ENCODE measurements at places on chromosomes 7 and 10.

DNA sequence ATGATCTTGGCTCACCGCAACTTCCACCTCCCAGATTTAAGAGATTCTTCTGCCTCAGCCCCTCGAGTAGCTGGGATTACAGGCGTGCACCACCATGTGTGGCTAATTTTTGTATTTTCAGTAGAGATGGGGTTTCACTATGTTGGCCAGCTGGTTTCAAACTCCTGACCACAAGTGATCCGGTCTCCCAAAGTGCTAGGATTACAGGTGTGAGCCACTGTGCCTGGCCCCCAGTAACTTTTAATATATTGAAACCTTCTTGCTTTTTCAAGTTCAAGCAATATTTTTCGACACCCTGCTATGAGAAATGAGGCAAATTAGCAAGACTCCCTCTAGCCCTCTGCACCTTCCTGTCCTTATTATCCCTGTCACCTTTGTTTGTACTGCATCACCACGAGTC is 144.0 kb downstream of the EVX1 start:
- DNase-seq, result no peak

DNA sequence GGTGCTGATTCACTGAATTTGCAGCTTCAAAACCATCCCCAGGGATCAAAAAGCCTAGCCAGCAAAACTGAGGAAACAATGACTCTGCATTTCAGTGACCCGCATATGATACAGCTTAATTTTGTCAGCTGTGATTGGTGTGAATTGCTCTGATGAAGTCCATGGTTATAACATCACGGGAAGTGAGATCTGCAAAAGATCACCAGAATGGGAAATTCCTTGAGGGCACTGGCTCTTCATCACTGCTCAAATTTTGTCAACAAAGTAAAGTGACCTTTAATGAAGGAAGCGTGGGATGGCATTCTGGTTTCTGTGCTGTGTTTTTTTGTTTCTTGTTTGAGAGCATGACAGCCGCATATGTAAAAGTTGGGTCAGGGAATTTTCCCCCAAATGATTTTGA is 745.9 kb downstream of the GATA3 start:
- no peak for DNase-seq

DNA sequence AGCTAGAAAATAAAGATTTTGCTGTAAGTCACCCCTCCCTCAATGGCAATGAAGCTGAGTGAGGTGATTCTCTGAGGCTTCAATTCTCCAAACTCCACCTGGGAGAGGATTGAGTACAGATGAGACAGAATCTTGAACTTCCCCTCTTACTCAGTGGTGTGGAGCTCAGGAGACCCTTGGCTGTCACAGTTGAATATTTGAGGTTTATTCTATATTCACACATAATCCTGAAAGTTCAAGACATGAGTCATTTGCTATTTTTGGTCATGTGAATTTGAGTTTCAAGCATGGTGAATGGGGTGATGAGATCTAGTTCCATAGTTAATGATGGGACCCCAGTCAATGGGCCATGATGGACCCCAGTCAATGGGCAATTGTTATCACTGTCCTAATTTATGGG is 13.9 kb upstream of the TECTB start:
- no peak for DNase-seq

- no peak for DNase-seq
These were observed 680.4 kb upstream of the POM121L12 start for GRCh38 chr7:52355053-52355452.

DNA sequence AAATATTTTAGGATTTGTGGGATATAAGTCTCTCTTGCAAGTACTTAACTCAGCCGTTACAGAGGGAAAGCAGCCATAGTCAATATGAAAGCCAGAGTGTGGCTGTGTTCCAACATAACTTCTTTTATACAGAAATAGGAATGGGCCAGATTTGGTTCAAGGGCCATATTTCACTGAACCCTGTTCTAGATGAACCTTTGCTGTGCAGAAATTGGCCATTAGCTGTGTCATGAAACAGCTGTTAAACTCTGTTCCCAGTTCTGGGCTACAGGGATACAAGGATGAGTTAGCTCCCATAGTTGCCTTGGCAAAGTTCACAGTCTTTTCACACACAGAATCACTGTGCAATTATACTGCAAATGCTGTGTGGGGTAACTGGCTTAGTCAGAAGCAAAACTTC is 213.9 kb upstream of the LRRN3 start:
- no peak for DNase-seq

GRCh38 chr7:27704422-27705199 is 35.4 kb upstream of the TAX1BP1 start:
- DNase-seq, result no peak

GRCh38 chr7:40371806-40372440 is 237.1 kb downstream of the SUGCT start:
- DNase-seq, result no peak

GRCh38 chr7:34211018-34211417 is 305.7 kb downstream of the BMPER start:
- DNase-seq, result no peak

GRCh38 chr7:117875566-117875965 is 2.3 kb upstream of the CTTNBP2 start:
- no peak for DNase-seq

DNA sequence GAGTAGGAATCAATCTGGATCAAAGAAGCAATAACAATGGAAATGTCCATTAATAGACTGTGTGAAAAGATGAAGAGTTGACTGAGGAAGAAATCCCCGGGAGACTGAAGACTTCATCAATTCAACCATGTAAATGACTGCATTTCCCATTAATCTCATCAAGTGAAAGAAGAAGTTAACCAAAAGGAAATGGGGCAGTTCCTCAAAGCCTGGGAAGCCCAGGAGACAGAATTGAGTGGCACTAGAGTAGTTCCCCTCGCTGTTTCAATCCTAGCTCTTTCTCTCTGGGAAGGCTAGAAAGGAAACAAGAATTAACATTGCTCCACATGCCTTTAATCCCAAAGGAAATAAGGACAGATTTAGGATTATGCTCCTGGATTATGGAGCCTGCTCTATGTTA is 4.8 kb upstream of the OR6V1 start:
- DNase-seq, result no peak

All from immature natural killer cell (primary cell).